ENCODE measurements at places on chromosomes 16 and 17.

GRCh38 chr17:49703557-49704277, 4.0 kb downstream of the SLC35B1 start:
- DNase-seq: peak; percentile 79

GRCh38 chr16:58299757-58300349, 5.0 kb upstream of the PRSS54 start:
- DNase-seq: peak; percentile 71

- no peak for DNase-seq
Measured at GRCh38 chr17:43402078-43402477, 3.3 kb downstream of the ARL4D start.

GRCh38 chr16:53561101-53561888, 58.3 kb upstream of the AKTIP start:
- DNase-seq: no peak

- no peak for DNase-seq
Measured at GRCh38 chr16:25093208-25094061, 18.1 kb upstream of the LCMT1 start.

DNA sequence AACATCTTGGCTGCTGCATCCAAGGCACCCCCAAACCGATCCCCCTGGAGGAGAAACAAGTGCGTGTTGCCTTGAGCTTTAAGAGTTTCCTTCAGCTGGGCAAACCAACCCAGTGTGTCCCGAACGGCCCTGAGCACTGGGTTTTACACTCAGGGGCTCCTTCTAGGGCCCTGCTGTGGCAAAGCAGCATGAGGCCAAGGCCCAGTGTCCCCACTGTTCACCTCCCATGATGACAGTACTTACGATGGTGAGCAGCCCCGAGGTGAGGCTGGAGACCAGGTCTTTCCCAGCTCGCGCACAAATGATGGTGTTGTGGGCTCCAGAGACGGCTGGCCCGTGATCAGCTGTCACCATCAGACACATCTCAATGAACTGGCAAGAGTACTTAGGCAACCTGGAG, 6.6 kb upstream of the KLHL11 start:
- no peak for DNase-seq

- no peak for DNase-seq
Measured at GRCh38 chr17:29126268-29126930, 53.8 kb downstream of the MYO18A start.

- no peak for DNase-seq
Measured at GRCh38 chr17:39919087-39919683, 750 bp upstream of the GSDMB start.

- no peak for DNase-seq
Measured at GRCh38 chr17:47102914-47103313, 86.2 kb downstream of the CDC27 start.

- no peak for DNase-seq
Measured at GRCh38 chr16:67275321-67275720, 4.0 kb upstream of the PLEKHG4 start.

- DNase-seq: no peak
Measured at GRCh38 chr16:50932348-50932935, 190.6 kb downstream of the CYLD start.

GRCh38 chr16:79769270-79769927, 168.9 kb upstream of the MAF start:
- DNase-seq: no peak

GRCh38 chr17:3626831-3627768, 8.9 kb downstream of the SHPK start:
- DNase-seq: no peak

DNA sequence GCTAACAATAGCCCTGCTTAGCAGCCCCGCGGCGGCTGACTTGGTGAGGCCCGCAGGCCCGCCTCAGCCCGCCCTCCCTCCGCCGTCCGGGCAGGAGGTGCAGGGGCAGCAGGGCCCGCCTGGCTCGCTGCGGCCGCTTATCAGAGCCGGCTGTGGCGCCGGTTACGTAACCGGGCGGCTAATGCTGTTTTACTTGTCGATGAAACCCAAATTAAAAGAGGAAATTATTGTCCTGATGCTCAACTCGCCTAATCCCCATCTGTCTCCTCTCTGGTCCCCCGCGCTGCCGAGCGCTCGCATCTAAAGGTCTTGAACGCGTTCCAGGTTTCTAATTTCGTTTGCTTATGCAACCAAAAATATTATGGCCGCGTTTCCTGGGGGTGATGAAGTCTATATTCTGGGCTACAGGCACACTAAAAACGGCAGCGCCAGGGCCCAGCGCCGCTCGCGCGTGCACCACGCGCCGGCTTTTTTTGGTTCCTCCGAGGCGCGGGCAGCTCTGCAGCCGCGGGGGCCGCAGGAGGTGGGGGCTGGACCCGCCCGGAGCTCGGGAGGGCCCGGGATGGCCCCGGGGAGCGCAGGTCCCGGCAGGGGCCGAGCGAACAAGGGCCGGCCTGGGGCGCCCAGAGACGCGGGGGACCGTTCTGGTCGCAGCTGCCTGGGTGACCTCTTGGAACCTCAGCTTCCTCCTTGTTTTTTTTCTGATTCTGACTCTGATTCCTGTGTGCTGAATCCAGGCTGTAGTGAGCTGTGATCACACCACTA, 65.2 kb upstream of the TOB1 start:
- peak; percentile 95 for DNase-seq

GRCh38 chr17:48722915-48723422, at the start of gene PRAC2:
PRAC2 (plus strand) TSS chr17:48723185; CDS start chr17:48724411, 1,226 bp downstream.
- DNase-seq: peak; percentile 51

- DNase-seq: peak; percentile 81
Measured at GRCh38 chr17:7912927-7913524, 3.1 kb downstream of the RNF227 start.

DNA sequence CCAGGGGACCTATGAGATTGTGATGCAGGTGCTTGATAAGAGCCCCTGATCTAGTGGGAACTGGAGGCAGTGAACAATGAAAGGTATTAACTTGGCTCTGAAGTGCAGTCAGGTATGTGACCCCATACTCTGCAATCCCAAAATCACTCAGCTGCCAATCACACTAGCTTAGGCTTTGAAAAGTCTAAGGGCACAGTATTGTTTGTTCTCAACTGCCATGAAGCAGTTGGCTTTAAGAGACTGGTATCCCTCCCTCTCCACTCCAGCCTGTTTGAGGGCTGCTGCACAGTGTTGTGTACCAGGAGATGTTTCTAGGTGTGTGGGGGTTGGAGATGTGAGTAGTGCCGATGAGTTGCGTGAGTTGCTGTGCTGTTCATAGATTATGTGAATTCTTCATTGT, 2.4 kb downstream of the YPEL2 start:
- peak; percentile 35 for DNase-seq

- no peak for DNase-seq
Measured at GRCh38 chr17:78715000-78715771, 66.9 kb downstream of the CYTH1 start.

DNA sequence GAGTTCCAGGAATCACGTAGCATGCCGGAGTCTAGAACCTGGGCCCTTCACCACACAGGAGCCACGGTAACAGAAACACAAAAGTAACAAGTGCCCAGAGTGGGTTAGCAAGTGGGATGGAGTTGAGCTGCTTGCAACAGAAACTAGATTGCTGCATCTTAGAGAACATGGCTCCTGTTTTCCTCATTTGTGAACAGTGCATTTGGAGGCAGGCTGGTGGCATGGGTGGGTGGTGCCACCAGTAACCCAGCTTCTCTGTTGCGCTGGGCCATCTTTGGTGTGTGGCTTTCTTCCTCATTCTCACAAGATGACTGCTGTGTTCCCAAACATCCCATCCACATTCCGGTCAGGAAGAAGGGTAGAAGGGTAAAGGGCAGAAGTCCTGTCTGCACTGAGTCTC, 95.5 kb downstream of the KATNIP start:
- no peak for DNase-seq

GRCh38 chr17:9968008-9968407, 62.9 kb upstream of the RCVRN start:
- DNase-seq: no peak

DNA sequence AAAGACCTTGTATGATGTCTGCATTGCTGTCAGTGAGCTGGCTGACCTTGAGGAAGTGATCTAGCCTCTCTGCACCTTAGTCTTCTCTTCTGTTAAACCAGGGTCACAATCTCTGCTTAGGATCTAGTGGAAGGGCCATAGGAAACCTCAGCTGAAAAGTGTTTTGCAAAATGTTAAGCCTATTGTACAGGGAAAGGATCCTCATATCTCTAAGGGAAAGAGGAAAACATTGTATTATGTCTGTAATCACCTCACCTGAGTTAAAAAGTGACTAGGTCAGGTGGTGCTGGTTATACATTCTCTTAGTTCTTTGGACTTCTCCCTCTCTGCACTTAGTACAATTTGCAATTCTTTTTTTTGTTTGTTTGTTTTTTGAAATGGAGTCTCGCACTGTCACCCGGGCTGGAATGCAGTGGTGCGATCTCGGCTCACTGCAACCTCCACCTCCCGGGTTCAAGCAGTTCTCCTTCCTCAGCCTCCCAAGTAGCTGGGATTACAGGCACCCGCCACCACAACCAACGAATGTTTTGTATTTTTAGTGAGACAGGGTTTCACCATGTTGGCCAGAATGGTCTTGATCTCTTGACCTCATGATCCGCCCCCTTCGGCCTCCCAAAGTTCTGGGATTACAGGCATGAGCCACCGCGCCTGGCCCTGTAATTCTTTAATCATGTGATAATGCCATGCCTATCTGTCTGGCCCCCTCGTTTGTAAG, 2.0 kb upstream of the SEPHS2 start:
- no peak for DNase-seq

- DNase-seq: no peak
Measured at GRCh38 chr17:46136820-46137219, 56.4 kb downstream of the KANSL1 start.

- DNase-seq: no peak
Measured at GRCh38 chr16:84292011-84292410, 2.7 kb upstream of the WFDC1 start.

- peak; percentile 80 for DNase-seq
Measured at GRCh38 chr17:48804936-48805411, 12.1 kb downstream of the TTLL6 start.

- peak; percentile 72 for DNase-seq
Measured at GRCh38 chr17:42843358-42843934, 934 bp upstream of the AOC2 start.

DNA sequence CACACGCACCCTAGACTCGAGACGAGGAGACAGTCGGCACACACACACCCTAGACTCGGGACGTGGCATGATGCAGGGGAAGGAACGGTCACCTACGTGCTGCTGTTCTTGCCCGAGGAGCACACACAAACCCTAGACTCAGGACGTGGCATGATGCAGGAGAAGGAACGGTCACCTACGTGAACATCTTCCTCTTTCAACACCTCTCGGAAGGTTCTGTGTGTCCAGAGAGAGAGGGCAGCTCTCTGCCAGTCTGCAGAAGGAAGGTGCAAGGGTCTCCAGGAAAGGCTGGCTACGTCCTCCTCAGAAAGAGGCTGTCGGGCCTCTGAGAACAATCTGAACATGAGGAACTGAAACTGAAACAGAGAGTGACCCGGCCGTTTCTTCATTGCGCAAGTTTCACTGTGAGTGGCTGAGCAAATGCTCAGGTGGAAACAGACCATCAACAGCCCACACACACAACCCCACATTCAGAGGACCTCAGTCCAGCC, 43.4 kb downstream of the ZNF276 start:
- no peak for DNase-seq

DNA sequence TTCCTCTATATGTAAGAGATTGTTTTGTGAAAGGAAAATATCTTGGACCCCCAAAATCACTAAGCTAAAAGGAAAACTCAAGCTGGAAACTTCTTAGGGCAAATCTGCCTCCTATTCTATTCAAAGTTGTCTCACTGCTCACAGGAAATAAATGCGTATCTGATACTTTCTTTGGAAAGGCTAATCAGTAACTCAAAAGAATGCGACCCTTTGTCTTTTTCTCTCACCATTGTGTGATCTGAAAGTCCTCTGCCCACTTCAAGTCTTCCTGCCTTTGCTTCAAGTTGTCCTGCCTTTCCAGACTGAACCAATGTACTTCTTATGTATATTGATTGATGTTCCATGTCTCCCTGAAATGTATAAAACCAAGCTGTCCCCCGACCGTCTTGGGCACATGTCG, 157.3 kb downstream of the KIF2B start:
- peak; percentile 47 for DNase-seq

- no peak for DNase-seq
Measured at GRCh38 chr16:9904526-9904925, 277.7 kb downstream of the GRIN2A start.

GRCh38 chr16:2871926-2872325, 11.1 kb upstream of the FLYWCH2 start:
- DNase-seq: no peak

GRCh38 chr16:66689282-66689681, 7.3 kb downstream of the CMTM4 start:
- DNase-seq: no peak

DNA sequence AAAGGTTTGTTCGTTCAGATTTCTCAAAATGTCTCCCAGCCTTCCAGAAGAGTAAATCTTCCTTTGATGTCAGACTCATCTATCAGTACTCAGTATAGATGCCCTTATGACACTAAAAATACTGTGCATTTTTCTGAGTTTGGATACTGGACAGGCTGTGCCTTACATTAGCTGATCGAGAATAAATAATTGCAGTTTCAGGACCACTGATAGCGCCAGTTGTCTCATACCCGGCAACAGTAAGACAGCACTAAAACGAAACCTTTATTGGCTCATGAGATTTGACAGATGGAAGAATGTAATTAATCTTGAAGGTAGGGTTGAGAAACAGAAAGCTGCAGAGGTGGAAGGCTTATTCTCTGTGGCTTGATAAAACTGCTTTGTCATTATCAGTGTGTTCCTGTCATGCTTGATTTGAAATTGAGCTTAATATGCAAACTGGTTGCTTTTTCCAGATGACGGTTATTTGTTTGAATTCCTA, 1.2 kb downstream of the ATP6V0A1 start:
- peak; percentile 27 for DNase-seq

Measured in neural progenitor cell (in vitro differentiated cells).